ENCODE measurements at places on chromosomes 6 and 20.

GRCh38 chr6:89244241-89244985 is 27.3 kb upstream of the GABRR1 start:
- DNase-seq, result no peak

- no peak for DNase-seq
Observed at GRCh38 chr6:115863211-115863610, 197.5 kb downstream of the FRK start.

- no peak for DNase-seq
Observed at GRCh38 chr20:62146019-62146755, 2.6 kb downstream of the SS18L1 start.

- no peak for DNase-seq
Observed at GRCh38 chr20:52590100-52590499, 382.1 kb upstream of the TSHZ2 start.

DNA sequence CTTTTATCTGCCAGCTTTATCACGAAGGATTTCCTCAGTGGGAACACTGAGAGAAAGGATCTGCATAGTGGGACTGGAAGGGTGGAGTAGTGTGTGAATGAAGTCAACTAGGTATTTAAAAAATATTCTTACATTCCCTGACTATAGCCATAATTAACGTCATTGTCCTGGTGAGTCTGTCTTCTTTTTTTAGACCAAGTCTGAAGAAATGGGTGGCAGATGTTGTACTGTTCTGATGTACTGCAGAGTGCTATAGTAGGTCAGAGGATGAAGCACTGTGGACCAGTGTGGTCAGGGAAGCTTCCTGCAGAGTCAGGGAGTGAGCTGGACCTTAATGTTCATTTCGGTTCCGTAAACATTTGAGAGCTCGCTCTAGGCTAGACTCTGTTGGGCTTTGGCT is 11.9 kb downstream of the TULP4 start:
- DNase-seq, result no peak

- peak; percentile 64 for DNase-seq
Observed at GRCh38 chr6:43695215-43695966, 7.8 kb upstream of the MRPS18A start.

GRCh38 chr6:116096979-116097816 is 3.5 kb upstream of the NT5DC1 start:
- no peak for DNase-seq

DNA sequence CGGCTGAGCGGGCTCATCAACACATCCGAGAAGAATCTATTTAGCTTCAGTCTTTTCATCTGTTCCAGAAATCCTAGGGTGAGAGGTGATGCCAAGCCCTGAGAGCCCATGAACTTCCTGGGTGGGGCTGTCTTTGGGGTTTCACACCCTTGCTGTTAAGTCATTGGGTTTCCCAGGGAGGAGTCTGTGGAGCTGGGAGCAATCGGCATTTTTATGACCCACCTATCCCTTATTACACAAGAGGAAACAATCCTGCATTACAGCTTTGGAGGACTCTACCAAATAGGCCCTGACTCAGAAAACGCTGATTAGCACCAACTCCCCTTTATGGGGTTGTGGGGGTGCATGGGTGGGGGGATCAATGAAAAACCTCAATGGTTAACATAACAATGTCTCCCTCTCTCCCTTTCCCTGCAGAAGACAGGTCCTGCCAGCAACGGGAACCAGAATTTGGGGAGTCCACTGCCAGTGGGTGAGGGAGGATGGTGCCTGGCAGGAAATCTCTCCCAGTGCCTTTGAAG is 46.3 kb downstream of the EZR start:
- no peak for DNase-seq

DNA sequence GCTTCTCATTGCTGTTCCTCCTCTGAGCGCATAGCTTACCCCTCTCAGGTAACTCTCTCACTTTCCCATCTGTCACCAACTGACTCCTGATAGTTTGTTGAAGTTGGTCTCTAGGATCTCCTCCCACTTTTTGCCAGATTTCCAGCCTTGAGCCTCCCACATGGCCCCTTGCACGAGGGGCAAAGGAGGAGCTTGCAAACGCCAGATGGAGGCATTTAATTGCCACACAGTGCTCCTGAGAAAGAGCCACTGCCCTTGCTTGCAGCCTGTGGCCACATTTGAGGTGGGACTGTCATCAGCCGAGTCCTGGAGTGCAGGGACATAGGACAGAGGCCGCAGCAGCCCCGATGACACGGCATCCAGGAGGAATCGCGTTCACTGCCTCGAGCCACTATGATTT is 348.7 kb downstream of the SMOC2 start:
- DNase-seq, result no peak

DNA sequence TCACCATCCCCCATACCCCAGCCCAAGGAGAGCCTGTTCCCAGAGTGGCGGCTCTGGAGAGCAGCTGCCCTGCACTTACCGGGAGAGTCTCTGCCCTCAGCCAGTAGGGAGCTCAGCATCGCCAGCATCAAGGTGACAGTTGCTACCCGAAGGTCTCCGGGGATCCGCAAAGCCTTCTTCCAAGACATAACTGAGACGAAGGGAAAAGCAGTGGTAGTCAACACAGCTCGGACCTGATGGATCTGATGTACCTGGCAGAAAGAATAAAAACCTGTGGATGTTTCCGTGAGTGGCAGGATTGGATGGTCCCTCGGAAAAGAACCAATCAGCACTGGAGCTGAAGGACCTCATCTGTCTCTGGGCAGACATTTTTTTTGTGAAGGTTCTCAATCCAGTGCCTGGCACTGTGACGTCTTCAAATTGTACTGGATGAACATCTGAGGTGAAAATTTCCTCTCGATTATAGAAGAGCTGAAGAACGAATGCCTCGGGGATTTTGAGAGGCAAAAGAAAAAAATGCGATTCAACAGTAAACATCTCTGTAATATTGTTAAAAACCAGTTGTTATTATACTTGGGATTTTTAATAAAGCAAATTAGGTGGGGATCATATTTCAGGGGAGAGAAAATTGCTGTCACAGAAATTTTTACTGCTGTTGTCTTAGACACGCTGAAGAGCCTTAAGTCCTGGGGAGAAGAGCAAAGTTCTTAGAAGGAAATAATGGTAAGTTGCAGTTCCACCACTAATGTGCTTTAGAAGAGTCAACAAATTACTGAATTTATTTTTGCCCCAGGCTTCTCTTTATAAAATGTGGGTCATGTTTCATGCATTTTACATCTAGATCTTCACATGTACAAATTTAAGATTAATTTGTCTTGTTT is at the start of gene HLA-DQB1:
TSS of gene HLA-DQB1 (minus strand) at position 238 of the 881 bp plus-strand sequence. CDS start at position 188, 50 bp downstream.
- DNase-seq, result no peak

DNA sequence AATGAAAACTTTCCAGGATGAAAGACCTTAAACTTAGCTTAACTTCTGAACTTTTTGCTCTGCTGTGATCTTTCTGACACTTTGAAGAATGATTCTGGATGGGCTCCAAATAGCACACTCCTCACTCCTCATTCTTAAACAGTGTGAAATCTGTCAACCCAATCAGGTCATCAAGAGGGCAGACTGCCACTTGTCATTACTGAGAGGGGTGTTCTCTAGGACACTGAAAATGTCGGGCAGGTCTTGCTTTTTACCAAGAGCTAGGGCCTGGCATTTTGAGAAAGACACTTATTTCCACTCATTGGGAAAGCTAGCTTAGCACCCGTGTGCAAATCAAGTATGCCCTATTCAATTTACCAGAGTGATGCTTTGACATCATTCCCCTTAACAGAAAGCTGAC is 122.2 kb downstream of the MTFR2 start:
- DNase-seq, result no peak

- DNase-seq, result no peak
Observed at GRCh38 chr6:31131595-31131994, 7.3 kb downstream of the PSORS1C2 start.

GRCh38 chr6:21589352-21590345 is 3.9 kb upstream of the SOX4 start:
- peak; percentile 94 for DNase-seq

GRCh38 chr6:91352878-91353277 is 766.0 kb upstream of the MAP3K7 start:
- DNase-seq, result no peak

DNA sequence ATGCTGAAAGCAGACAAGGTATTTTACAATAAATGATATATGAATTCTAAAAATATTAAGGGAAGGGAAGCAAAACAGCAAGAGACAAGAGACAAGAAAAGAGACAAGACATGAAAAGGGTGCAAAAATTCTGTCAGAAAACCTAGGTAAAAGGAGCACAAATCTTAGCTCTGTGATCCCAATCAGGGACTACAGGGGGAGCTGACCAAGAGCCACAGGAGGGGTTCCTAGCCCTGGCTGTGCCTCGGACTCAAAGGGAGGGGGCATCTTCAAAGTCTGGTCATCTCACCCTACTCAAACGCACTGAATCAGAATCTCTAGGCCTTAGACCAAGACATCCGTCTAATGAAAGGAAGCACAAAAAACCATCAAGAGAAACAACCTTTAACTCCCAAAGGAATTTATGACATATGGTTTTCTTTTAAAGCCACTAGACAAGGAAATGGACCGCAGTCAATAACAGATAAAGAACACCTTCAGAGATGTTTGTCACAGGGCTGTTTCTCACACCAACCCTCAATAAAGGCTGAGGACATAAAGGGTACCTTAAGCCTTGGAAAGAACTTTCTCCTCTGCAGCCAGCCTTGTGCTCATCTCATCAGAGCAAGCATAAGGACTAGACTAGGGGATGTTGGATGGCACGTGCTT is 130.4 kb upstream of the CDYL start:
- DNase-seq, result no peak

GRCh38 chr6:3899970-3900439 is 50.8 kb downstream of the FAM50B start:
- no peak for DNase-seq

- peak; percentile 75 for DNase-seq
Observed at GRCh38 chr6:148508401-148509041, 165.9 kb downstream of the SASH1 start.

DNA sequence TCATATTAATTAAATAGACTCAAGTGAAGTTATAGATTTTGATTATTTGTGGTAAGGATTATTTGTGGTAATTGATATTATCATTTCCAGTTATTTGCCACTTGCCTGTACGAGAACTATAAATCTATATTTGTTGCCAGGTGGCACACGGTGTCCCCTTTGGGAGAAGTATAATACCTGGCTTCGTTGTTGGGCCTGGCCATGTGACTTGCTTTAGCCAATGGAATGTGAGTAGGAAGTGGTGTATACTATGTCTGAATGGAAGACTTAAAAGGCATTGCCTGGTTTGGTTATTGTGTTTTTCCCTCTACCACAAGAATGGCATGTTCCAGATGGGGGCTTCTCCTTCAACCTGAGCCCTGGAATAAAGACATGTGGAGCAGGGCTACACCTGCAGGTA is 228.1 kb downstream of the CDC5L start:
- DNase-seq, result no peak

- DNase-seq, result no peak
Observed at GRCh38 chr6:1023229-1023628, 288.7 kb upstream of the FOXQ1 start.

DNA sequence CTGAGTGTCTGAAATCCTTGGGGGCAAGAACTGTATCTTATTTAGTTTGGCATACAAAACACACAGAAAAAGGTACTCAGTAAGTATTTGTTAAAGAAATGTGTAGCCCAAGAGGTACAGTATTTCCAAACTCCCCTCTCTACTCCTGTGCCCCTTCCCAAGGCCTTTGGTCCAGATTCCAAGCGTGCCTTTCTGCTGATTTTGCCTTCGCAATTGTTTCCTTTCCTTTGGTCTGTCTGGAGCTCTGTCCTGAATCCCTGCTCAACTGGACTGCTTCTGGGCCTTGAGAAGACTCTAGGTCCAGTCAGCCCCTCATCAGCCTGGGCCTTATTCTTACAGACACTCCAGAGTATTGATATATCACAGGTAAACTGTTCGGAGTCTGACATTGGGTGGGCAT is 122.2 kb upstream of the SYNCRIP start:
- no peak for DNase-seq

GRCh38 chr20:34705008-34705396 is 858 bp downstream of the TP53INP2 start:
- DNase-seq, result no peak

- DNase-seq, result no peak
Observed at GRCh38 chr6:43399932-43400487, 27.3 kb upstream of the ABCC10 start.

DNA sequence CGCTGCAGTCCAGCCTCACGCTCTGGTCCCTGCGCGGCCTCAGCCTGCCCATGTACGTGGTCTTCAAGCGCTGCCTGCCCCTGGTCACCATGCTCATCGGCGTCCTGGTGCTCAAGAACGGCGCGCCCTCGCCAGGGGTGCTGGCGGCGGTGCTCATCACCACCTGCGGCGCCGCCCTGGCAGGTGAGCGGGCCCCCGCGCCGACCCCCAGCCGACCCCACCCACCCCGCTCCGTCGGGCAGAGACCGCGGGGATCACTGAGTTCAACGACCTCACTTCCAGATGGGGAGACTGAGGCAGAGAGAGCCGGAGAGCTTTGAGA is 545 bp downstream of the SLC35D3 start:
- no peak for DNase-seq

DNA sequence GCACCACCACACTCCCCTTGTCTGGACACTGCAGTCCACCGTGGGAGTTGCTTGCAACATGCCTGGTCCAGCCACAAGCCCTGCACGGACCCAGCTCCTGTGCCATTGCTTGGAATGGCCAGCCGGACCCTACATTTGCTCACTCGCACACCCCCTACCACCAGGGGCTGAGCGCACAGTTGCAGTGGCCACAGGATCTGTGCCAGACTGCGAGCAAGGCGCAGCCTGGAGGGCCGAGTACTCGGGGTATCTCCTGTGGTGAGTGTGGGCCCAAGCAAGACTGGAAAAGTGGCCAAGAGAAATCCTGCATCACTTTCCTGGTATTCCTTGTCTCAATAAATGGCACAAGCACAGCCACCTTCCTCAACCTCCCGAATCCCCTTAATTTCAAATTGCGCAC is 85.4 kb upstream of the SAMD5 start:
- DNase-seq, result no peak

- DNase-seq, result no peak
Observed at GRCh38 chr6:40819182-40819834, 219.7 kb downstream of the UNC5CL start.

GRCh38 chr6:111926731-111927302 is 53.6 kb upstream of the FYN start:
- DNase-seq, result no peak

- DNase-seq, result no peak
Observed at GRCh38 chr20:48169650-48170225, 384.5 kb upstream of the SULF2 start.

DNA sequence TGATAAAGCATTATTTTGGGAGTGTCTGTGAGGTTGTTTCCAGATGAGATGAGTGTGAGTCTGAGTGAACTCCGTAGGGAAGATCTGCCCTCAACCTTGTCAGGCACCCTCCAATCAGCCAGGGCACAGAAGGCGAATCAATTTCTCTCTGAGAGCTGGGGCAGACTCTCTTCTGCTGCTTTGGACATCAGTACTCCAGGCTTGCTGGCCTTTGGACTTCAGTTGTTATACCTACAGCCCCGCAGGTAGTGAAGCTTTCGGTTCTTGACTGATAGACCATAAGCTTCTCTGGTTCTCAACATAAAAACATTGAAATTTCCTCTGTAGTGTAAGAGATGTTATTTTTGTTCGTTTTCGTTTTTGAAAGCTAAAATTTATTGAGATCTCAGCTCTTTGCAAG is 71.4 kb downstream of the MAFB start:
- DNase-seq, result no peak
